Fibroblast of skin of left biceps (primary cell): ENCODE measurements at places on chromosomes 1 and 21.

GRCh38 chr1:234841281-234841680, 231.3 kb upstream of the IRF2BP2 start:
- no peak for DNase-seq

GRCh38 chr21:42527489-42528158, 14.0 kb downstream of the SLC37A1 start:
- DNase-seq, result no peak

DNA sequence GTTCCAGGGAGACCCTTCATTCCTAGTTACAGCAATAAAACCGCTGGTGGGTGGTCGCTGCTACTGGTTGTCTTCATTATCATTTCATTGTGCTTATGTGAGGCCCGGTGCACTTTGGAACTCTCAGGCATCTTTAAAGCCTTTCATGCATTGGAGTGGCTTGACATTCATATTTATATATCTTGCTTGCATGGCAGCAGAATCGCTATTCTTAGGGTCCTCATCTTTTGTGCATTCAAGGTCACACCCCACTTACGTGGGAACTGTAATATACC, 110.1 kb downstream of the ZBTB18 start:
- DNase-seq, result no peak

DNA sequence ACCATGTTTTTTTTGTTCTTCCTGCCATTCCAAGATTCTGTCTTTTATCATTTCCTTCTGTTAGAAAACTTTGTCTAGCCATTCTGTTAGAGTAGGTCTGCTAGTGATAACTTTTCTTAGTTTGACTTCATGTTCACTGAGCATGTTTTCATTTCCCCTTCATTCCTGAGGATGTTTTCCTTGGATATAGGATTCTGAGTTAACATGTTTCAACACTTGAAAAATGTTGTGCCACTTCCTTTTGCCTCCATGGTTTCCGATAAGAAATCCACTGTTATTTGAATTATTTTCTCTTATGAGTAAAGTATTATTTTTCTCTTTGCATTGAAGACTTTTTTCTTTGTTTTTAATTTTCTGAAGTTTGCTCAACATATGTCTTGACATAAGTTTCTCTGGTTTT, 66.7 kb downstream of the ATP1A1 start:
- no peak for DNase-seq

DNA sequence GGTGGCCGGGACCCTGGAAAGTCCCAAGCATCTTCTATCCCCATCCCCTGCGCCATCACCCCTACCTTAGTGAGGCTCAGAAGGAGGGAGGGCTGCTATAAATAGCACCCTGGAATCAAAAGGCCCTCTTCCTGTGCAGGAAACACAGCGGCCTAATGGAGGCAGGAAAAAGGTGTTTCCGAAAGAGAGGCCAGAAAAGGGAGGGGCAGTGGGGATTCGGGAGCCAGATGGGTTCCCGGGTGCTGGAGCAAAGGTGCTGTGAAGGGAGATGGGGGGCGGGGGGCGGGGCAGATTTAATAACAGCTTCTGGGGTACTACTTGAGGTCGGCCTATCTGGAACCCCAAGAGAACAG, 16.6 kb downstream of the NAV1 start:
- DNase-seq, result no peak

DNA sequence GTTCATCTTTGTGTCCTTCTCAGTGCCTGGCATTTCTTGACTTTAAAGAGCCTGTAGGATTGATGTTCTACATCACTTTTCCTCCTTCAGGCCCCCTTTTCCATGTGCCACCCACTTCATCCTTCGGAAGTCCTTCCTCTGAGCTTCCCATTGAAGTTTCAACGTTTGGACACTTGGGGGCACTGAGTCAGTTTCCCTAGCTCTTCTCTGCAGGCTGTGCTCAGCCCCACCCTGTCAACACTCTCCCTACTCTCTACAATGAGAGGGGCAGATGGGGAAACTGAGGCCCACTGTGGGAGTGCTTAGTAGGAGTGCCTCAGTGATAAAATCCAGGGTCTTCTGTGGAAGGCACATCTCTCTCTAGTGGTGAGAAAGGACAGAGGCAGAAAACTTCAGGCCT, 11.9 kb downstream of the KCNJ10 start:
- no peak for DNase-seq

DNA sequence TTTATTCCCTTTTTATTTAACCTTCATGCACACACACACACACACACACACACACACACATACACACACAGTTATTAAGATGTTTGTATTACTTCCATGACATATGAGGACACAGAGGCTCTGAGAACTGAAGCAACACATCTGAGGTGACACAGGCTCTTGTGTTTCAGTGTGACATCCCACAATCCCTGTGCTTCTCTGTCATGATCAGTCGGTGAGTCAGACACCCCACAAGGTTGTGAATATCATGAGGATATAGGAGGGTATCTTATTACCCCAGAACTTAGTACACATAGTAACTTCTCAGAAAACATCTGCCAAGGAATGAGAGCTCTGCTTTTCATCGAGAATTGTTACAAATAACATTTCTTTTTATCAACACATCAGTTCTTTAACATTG, 459.3 kb downstream of the PLPP3 start:
- no peak for DNase-seq

DNA sequence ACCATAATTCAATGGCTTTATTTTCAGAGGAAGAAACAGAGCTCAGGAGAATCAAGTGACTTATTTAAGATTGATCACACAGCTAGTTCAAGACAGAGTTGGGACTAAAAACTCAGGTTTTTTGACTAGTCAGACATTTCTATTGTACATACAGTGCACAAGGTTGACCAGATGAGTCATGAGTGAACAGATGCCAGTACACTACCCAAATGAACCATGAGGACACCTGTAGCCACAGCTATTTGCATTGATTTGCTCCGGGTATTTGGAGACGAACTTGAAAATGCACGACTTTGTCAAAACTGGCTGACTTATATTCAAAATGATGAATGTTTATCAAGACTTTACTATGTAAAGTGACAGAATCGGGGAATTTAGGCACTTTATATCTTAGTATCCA, 161.7 kb upstream of the ST6GALNAC5 start:
- no peak for DNase-seq

DNA sequence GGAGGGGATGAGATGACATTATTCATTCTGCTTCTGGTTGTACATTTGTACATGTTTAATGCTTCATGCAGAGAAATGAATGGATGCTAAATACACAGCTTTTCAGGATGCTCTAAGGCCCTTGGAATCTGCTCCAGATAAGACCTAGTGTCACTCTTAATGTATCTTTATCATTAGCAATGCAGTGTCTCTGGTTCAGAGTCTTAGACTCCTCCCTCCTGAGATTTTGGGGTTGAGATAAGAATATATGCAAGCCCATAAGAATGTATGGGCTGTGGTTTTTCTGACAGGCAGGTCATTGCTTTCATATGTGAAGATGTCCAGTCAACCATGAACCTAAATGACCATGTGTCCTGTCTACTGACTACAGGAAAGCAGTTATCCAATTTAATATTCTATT, 415.5 kb downstream of the RPS6KC1 start:
- DNase-seq, result no peak

GRCh38 chr1:174877208-174877673, 122.5 kb upstream of the CACYBP start:
- DNase-seq, result no peak

- DNase-seq, result no peak
These were observed 1173.8 kb upstream of the TMPRSS15 start for GRCh38 chr21:19577381-19577780.
